Activated gamma-delta T cell treated with Interleukin-2 at 50 U/mL for 16 hours (primary cell): ENCODE measurements at places on chromosomes 16 and 17.

DNA sequence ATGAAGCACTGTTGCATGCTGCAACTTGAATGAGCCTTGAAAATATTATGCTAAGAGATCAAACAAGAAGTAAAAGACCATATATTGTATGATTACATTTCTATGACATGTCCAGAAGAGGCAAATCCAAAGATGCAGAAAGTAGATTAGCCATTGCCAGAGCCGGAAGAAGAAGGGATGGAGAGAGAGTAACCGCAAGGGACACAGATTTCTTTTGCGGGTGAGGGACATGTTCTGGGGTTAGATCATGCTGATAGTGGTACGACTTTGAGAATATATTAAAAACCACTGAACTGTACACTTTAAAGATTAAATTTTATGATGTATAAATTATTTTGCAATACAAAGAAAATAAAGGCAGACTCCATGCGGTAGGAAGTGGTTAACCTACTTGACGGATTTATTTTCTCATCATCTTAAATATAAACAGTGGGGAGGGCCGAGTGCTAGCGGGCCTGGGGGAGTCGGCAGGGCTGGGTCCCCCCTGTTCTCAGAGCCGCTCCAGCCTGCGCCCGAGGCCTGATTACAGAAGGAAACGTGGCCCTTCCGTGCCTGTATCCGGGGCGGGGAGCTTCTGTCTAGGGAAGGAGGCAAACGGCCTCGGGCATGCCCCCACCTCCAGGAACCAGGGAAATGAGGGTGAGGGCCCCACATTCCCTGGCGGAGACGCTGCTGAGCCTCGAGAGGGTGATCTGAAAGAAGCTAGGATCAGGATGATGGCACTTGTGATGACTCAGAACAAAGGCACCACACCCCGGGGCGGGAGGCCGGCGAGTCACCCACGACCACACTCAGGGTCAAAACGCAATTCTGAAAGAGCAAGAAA is 48.0 kb downstream of the SHCBP1 start:
- DNase-seq = no peak

DNA sequence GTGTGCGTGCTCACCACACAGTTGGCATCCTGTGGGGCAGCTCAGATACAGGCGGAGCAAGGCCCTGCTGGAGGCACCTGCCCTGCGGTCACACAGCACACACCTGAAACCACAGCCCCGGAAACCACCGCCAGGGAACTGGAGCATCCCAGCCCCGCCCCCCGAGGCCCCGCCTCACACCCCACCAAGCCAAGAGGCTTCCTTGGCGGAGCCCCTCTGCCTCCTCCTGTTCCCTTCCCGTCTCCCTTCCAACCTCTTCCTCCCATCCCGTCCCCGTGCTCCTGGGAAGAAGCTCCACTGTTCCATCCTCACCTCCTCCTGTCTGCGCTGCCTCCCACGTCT is 205.5 kb downstream of the NTN1 start:
- DNase-seq = no peak

DNA sequence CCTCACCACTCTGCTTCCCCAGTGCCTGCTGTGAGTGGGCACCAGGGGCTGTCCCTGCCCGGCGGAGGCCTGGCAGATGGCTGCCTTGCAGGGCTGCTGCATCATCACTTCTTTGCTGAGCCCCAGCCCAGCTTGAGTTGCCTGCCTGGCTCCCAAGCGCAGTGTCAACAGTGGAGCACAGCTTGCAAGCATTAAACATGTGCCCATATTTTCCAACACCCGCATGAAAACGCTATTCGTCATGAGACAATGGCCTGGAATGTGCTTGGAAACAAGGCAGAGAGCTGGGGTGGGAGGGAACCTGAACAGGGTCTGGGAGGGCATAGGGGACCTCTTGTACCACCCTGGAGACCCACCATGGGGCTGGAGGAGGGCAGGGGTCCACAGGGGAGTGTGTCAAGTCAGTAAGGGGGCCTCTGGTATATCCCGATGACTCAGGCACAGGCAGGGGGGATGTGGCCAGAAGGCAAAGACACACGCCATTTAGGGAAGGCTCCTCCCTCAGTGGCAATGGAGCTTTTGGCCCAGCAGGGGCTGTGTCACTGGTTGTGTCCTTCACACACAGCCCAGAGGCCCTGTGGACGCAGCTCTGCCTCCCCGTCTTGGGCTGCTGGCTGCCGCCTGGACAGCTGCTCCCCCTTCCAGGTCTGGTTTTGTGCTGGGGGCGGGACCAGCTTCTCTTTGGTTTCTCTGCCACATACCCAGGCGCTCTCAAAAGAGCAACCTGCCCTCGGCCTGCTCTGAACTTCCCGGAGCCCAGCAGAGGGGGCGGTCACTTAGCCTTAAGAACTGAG is 17.4 kb upstream of the MTSS2 start:
- DNase-seq = no peak

- no peak for DNase-seq
These were observed 80.1 kb downstream of the SOCS1 start for GRCh38 chr16:11175787-11176341.

GRCh38 chr16:59988591-59988990 is 1254.5 kb upstream of the GOT2 start:
- no peak for DNase-seq

- DNase-seq = no peak
These were observed 125.5 kb upstream of the CACNG3 start for GRCh38 chr16:24130494-24131085.

DNA sequence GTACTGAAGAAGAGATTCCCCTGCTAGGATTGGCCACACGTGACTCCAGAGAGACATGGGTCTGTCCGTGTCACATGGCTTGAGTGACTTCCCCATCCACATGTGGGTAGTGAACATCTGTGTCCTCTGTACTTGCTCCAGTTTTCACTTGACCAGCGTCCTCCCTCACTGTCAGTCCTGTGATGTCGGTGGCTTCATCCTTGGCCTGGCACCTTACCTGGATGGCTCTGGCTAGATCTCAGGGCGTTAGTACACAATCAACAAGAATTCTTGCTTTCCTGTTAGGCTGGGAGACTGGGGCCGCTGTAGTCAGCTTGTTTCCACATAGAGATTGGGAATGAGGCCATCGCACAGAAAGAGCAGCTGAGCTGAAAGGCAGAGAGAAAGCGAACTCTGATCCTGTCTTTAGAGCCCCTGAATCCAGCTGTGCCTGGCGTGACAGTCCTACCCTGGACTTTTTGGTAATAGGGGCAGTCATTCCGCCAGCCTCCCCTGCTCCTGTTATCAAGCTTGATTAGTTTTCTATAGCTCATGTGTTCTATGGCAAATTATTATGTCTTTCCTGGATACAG is 227.3 kb downstream of the SNX29 start:
- DNase-seq = no peak

GRCh38 chr16:23505180-23505665 is 5.1 kb downstream of the GGA2 start:
- no peak for DNase-seq

- no peak for DNase-seq
These were observed 21.8 kb downstream of the YPEL2 start for GRCh38 chr17:59353106-59353854.

- no peak for DNase-seq
These were observed 25.2 kb upstream of the CRISPLD2 start for GRCh38 chr16:84794626-84795025.

DNA sequence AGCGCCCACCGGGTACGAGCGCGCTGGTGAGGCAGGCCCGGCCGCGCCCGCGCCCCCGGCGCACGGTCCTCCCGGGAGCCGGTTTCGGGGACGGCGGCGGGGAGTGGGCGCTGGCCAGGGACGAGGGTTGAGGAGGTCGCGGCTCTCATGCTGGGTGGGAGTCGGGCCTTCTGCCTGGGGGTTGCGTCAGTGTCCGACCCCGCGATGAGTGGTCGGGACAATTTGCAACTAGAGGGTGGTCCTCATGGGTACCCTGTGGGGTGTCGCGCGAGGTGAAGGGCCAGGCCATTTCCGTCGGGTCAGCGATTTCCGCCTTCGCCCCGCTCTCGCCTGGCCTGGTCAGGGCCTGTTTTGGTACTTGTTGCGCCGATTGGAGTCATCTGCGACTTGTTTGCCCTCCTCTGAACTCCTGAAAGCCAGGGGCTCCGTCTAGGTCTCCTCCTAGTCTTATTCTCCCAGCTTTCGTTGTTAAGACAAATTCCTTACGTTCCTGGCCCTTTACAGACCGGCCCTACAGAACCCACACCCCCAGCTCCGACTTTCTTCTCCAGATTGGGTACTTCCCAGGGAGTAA is 14.9 kb downstream of the NAA60 start:
- no peak for DNase-seq

DNA sequence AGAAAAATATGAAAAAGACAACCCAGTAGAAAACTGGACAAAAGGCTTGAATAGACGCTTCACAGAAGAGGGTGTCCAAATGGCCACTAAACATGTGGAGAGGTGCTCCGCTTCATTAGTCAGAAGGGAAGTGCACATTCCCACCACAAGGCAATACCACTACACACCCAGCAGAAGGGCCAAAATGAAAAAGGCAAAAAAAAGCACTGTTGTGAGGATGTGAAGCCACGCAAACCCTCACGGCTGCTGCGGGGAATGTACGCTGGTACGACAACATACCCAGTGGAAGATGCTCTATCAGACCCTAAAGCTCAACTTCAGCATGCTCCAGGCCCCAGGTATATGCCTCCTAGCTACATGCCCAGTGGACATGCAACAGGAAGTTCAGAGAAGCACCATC is 17.0 kb downstream of the PIK3R5 start:
- no peak for DNase-seq

GRCh38 chr17:50947782-50948543 is 81.8 kb upstream of the TOB1 start:
- no peak for DNase-seq
